ENCODE measurements at places on chromosomes 11 and 22.

DNA sequence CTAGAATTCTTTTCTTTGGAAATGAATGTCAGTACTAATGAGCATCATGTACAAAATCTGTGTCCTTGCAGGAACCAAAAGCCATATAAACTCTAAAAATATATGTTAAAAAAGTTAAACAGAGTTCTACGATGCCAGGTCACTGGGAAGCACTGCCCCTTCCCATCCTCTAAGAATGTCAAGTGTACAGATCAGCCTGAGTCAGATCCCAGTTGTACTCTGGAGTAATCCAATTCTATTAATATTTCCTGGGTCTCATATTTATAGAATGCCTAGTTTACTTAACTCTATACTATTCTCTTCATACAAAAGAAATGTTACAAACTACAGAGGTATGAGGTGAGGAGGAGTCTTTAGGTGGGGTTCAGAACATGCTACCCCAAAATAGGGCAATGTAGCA is 460.1 kb downstream of the DLG2 start:
- DNase-seq = no peak

GRCh38 chr22:31241200-31241599 is 29.1 kb downstream of the LIMK2 start:
- DNase-seq = no peak

- no peak for DNase-seq
These were observed 873.7 kb upstream of the FAT3 start for GRCh38 chr11:91350931-91351330.

DNA sequence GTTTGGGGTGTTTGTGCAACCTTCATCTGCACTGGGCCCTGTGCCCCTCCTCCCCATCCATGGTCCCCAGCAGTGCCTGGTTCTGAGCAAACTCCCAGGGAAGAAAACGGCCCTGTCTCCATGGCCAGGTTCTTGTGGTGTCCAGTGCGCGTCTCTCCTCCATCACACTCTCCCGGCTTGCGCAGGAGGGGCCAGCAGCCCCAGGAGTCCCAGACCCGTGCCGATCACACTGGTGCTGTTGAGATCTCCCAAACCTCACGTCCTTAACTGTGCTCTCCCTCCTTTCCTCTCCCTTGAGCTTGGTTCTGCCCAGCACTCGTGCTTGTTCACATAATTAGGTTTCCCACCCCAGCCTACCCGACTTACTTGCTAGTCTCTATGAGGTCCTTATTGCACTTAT is 10.9 kb upstream of the GRK2 start:
- DNase-seq = no peak

DNA sequence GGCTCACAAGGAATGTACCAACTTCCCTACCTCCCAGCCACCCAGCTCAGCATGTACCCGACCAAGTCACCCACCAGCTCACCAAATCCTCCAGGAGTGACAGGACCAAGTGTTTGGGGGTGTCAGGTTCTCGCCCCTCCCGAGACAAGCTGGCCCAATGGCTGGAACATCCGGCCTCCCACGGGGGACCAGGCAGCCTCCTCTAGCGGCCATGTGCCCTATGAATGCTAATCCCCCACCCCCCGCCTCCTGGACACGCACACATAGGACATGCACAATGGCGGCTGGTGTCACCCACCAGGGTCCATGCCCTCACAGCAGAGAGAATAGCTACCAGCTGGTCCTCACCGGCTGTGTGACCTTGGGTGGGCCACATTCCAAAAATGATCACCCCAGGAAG is 151.0 kb downstream of the MN1 start:
- DNase-seq = no peak

GRCh38 chr11:128779036-128779435 is 85.2 kb downstream of the FLI1 start:
- no peak for DNase-seq

GRCh38 chr11:4026389-4026788 is 68.2 kb upstream of the RRM1 start:
- no peak for DNase-seq

DNA sequence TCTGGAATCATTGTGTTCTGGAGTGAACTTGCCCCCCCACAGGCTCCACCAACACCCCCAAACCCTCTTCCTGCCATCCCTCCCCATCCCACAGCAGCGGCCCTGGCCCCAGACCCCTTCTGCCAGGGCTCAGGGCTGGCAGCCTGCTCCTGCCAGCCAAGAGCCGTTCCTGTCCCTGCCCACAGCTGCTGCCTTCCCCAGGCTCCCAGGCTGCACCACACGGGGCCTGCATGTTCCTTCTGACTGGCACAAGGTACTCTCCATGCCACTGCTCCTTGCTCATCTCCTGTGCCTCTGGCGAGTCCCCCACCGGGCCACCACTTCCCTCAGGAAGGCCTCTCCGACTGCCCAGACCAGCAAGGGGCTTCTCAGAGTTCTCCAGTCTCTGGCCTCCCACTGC is 4.9 kb downstream of the GP1BB start:
- no peak for DNase-seq

- DNase-seq = no peak
These were observed 47.3 kb upstream of the SYN3 start for GRCh38 chr22:33105501-33105911.

DNA sequence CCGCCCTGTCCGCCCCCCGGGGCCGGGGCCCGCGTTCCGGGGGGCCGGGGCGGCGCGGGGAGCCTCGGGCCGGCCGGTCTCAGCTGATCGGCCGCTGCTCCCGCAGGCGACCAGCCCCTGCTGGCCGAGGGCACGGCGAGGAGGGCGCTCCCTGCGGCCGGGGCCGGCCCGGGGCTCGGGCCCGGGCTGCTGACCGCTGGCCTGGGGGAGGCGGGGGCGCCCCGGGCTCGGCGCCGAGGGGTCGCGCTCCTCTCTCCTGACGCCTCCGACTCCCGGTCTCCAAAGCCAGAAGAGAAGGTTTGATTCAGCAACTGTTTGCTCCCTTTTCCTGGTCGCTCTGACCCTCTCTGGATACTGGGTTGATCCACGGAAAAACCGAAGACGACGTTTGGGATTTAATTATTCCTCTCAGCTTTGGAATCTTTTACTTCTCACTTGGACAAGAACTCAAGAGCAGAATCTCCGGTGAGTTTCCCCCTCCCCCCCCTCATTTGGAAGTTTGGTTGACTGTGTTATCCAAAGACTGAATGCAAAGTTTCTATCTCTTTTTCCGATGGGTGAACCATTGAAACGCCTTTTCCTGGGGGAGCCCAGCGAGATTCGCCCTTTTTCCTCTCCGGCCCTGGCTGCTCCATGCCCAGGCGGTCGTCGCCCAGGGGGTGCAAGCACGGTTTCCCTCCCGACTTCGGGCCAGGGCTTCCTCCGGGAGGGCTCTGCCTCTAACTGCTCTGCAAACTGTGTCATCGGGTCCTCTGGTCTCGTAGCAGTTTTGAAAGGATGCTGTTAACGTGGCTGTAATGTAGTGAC is 725 bp downstream of the KDM2A start:
- no peak for DNase-seq

GRCh38 chr11:64766881-64767280 is 7.1 kb upstream of the PYGM start:
- DNase-seq = no peak

- DNase-seq = no peak
These were observed 15.0 kb downstream of the ANO1 start for GRCh38 chr11:70092959-70093715.

DNA sequence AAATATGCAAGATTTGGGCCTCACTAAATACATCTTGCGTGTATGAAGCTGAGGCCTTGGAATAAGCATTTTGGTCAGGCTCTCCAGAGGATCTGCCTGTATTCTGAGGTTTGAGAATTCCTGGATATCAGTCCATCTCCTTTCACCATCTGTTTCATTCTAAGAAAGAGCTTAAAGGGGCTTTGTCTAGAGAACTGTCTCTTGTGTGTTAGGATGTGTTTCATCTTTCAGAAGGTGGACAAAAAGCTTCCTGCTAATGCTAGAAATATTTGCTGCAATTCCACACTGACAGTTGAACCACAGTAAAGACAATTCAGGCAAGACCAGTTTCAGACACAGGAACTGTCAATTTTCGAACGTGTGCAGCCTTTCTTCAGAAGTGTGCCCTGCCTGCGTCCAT is 185.4 kb downstream of the DBX1 start:
- DNase-seq = no peak

- no peak for DNase-seq
These were observed 892.6 kb downstream of the TBC1D22A start for GRCh38 chr22:47654922-47655491.

GRCh38 chr11:118124929-118125535 is 27.6 kb downstream of the SCN4B start:
- DNase-seq = no peak

GRCh38 chr11:73393479-73394415 is 17.5 kb downstream of the RELT start:
- peak; percentile 28 for DNase-seq

GRCh38 chr11:93921695-93922468 is 71.5 kb upstream of the VSTM5 start:
- DNase-seq = peak; percentile 4

- DNase-seq = no peak
These were observed 5.2 kb upstream of the MAP6 start for GRCh38 chr11:75673977-75674582.

DNA sequence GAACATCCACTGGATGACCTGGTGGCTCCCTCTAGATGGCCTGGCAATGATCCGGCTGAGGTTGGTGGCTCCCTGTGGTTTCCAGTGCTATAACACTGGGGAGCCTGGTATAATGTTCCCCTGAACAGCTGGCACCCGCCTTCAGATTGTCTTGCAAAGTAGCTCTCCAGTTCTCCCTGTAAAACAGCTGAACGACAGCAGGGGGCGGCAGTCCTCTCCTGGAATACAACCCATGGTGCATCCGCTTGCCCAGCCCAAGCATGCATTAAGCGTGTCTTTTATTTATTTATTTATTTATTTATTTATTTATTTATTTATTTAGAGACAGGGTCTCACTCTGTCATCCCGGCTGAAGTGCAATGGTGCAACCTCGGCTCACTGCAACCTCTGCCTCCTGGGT is 258.9 kb downstream of the BUD13 start:
- no peak for DNase-seq

DNA sequence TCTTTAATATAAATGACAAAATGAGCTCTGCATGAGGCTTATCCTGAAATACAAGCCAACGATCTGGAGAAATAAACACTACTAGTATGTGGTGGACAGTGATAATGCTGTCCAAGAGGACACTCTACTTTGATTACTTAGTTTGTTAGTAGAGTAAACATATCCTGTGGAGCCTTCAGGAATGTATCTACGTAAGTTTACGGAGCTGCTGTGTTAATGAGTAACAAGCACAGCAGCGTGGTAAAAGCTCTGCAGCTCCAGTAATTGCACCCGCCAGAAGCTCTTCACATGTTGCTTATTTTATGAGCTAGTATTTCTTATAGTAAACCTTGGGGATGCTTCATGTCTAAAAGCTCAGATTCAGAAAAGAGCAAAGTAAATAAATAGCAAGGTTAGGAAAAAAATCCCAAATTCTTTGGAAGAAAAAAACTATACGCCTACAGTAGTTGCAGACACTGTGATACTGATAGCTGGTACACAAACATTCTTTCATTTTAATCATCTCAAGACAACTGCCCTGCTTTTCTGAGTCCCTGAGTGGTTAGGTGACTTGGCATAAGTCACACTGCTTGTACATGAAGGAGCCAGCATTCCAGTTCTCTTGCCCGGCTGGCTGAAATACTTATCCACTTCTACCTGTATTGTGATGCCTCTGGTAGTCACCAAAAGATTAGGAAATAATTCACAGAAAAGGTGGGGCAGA is 32.7 kb upstream of the CCDC34 start:
- no peak for DNase-seq

GRCh38 chr11:62548545-62549335 is 2.1 kb upstream of the AHNAK start:
- no peak for DNase-seq

DNA sequence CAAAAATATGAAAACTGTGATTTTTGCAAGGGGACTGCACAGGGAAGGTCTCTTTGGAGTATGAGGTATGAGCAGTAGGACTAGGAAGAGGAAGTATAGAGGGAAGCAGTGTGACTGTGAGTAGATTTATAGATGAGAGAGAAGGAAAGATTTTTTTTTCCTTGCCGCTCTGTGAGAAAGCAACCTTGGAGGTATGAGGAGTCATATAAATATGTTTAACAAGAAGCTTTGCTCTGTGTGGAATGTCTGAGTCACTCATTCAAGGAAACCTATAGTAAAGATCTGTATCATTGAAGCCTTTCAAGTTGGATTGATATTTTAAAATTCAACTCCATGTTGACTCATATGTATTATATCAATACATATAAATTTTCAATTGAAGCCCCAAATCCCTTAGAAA is 26.2 kb downstream of the DNHD1 start:
- DNase-seq = no peak

DNA sequence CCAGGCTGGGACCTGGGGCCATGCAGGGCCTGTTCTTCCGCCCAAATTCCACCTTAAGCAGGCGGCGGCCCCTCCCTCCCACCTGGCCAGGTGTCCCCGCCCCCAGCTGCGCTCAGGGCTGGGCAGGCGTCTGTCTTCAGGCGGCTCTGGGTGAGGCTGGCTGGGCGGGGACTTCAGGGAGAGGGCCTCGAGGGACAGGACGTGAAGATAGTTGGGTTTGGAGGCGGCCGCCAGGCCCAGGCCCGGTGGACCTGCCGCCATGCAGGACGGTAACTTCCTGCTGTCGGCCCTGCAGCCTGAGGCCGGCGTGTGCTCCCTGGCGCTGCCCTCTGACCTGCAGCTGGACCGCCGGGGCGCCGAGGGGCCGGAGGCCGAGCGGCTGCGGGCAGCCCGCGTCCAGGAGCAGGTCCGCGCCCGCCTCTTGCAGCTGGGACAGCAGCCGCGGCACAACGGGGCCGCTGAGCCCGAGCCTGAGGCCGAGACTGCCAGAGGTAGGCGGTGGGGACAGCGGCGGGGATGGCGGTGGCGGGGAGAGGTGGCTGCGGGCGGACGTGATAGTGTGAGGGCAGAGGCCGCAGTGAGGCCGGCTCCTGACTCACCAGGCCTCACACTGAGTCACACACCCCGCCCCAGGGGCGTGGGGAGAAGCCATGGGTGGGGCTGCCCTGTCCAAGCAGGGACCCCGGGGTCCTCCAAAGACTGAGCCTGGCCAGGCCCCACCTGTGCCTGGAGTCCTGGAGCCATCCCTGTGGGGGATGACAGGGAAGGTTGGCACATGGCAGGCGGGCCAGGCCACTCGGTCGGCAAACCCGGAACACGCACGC is at the start of gene PKP3:
Gene PKP3, plus strand, starts transcription at position 176 of the 824 bp plus-strand sequence. Its CDS starts 84 bp downstream, at position 260.
- no peak for DNase-seq
